ENCODE measurements at places on chromosomes 2 and 18.

DNA sequence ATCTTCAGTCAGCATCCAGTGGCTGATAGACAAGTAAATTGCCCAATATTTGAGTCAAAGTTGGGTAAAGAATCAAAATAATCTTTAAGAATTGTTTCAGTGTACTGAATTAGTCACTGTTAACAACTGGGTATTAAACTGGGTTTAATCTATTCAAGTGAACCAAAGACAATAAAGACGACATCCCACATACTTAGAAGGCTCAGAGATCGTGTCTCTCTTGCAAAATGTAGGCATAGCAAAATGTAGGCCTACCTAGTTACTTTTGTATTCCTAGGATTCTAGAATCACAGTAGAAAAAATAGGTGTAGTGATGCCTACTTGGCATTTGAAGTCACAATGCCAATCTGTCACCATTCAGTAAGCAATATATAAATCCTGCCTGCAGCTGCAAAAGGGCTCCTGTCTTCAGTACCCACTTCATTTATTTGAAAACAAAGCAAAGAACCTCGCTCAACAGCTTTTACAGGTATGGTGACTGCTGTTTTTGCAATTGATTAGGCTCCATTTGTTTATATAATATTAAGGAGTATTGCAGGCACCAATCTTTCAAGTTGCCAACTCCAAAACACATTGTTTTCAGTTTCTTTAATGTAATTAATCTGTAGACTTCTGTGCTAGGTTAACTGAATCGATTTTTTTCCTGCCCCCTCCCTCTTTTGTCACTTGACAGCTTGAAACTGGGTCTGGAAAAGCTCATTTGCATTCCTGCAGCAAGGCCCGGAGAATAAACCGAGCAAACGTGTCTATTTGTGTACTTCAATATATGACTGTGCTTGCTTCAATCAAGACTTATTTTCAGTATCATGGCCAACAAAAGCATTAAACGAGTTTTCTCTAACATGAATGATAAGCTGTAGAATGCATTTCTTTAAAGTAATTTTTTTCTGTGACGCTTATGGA lies 1074.9 kb downstream of the TDRD15 start:
- peak; percentile 51 for DNase-seq

- DNase-seq, result no peak
Observed at GRCh38 chr2:207603486-207603885, 21.7 kb downstream of the METTL21A start.

GRCh38 chr2:55707751-55708150 lies 14.1 kb upstream of the PNPT1 start:
- no peak for DNase-seq

GRCh38 chr2:58701688-58702301 lies 460.7 kb upstream of the FANCL start:
- DNase-seq, result no peak

DNA sequence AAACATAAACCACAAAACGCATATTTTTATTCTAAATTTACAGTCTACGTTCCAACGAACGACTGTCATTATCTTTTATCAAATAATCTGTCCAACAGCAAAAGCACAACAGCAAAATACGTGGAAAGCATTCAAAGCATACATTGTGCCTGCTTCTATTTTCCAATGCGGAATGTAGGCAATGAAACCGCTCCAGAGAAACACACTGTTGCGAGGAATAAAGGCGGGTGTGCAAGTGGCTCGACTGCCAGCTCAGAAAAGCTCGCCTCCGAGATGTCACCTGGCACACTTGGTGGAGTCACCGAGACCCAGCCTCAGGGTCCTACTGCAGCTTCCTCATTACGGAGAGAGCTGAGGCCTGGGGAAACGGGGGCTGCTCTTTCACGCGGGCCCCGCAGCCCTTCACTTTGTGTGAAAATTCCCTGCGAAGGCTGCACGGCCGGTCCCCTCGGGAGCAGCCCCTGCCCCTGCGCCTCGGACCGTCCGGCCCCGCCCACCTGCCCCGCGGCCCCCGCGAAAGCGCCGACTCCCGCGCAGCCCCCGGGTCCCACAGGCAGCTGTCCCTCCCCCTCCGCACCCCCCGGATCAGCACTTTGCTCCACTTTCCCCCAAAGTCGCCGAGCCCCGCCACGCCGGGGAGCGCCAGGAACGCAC lies 752 bp downstream of the MGAT4A start:
- DNase-seq, result peak; percentile 66

DNA sequence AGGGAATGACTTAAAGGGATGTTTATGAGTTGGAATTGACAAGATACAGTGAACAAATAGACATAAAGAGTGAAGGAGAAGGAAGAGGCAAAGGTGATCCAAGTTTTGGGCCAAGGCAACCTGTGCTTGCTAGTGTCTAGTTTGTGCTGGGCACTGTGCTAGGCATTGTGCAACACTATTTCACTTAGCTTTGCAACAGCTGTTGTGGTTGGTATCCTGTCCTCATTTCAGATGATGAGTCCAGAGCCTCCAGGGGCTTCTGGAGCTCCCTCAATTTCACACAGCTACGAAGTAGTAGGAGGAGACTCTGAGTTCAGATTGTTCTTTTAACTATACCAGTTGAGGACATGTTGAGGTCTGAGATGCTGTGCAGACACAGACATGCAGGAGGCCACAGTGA lies 18.1 kb upstream of the LOXHD1 start:
- no peak for DNase-seq

DNA sequence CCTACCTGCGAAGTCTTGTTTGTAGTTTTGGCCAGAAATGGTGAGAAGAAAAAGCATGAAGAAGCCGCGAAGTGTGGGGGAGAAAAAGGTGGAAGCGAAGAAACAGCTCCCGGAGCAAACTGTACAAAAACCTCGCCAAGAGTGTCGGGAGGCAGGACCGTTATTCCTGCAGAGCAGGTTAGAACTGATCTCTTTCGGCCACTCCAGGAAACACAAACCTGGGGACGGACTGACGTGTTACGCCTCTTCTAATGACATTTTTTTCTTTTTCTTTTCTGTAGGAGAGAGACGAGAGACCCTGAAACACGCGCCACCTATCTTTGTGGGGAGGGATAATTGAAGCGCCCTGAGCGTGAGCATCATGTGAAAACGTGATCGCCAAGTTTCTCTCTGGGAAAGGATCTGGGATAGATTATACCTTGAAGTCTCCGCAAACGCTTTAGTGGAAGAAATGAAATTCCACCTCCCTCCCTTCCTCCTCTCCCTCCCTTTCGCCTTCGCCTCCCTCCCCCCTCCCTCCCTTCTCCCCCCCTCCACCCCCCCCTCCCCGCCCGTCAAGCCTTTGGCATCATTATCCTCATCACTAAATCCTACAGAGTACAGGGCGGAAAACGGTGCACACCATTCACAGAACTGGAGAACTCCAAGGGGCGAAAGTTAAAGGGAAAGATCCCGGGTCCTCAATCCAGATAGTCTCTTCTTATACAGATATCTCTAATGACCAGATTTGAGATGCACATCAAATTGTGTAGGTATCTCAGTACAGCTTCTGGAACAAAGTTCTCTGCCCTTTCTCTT lies at the start of gene ZEB2:
TSS of gene ZEB2 (minus strand) at position 186 of the 798 bp plus-strand sequence. CDS start 2,769 bp downstream, outside the sequence.
- DNase-seq, result peak; percentile 97

GRCh38 chr18:72100465-72101004 lies 443.6 kb downstream of the CBLN2 start:
- DNase-seq, result no peak

DNA sequence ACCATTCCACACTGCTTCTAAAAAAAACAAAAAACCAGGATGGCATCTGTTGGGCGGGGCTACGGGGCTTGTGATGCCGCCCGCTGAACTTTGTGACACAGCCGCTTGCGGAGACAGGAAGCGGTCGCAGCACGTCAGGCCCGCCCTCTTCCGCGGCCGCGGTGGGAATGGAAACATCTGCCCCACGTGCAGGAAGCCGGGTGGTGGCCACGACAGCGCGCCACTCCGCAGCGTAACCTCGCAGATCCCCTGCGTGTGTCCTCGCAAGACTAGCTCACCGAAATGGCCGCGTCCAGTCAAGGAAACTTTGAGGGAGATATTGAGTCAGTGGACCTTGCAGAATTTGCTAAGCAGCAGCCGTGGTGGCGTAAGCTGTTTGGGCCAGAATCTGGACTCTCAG lies 168.5 kb downstream of the SUCLG1 start:
- no peak for DNase-seq

DNA sequence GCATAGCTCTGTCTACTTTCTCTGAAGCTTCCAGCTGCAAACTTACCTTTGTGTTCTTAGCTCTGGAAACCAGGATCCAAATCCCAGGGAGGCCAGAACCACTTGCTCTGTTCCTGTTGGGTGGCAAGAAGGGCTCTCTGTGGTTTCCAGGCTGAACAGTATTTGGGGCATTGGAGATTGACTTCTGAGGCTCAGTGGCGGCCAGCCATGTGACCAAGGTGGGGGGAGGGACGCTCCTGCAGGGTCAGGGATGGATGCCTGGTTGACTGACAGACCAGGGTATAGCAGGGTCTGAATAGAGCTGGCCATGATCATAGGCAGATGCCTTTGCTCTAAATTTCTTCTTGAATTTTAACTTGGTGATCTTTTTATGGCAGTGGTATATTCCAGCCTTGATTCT lies 15.1 kb downstream of the SLC4A5 start:
- no peak for DNase-seq

DNA sequence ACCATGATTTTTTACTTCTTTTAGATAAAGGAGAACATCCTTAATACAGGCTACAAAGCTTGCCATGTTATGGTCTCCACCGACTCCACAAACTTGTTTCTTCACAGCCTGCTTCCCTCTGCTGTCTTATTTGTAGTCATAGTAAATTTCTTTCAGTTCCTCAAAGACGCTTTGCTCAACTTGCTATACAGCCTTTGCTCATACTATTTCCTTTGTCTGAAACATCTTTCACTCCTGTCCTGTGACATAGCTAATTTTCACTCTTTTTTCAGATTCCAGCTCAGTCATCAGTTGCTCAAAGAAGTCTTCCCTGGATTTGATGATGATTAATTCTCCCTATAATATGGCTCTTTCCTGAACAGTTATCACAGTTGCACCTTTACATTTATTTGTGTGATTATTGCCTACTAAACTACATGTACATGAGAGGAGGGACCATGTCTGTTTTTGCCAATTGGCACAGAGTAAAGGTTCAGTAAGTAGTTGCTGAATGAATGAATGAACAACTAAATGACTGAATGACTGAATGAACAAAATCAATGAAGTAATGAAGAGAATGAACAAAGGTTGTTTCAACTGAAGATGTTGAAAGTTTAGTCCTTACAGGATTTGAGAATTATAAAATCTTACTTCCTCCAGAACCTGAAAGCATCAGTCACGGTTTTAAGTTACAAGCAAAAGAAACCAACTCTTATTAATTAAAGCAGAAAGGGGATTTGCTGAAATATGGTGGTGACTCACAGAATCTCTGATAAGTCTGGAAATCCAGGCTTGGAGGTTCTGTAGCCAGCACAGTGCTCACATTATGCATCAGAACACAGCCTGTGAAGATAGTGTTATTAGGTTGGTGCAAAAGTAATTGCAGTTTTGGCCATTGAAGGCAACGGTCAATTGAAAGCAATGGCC lies 186.4 kb upstream of the FAM98A start:
- no peak for DNase-seq

DNA sequence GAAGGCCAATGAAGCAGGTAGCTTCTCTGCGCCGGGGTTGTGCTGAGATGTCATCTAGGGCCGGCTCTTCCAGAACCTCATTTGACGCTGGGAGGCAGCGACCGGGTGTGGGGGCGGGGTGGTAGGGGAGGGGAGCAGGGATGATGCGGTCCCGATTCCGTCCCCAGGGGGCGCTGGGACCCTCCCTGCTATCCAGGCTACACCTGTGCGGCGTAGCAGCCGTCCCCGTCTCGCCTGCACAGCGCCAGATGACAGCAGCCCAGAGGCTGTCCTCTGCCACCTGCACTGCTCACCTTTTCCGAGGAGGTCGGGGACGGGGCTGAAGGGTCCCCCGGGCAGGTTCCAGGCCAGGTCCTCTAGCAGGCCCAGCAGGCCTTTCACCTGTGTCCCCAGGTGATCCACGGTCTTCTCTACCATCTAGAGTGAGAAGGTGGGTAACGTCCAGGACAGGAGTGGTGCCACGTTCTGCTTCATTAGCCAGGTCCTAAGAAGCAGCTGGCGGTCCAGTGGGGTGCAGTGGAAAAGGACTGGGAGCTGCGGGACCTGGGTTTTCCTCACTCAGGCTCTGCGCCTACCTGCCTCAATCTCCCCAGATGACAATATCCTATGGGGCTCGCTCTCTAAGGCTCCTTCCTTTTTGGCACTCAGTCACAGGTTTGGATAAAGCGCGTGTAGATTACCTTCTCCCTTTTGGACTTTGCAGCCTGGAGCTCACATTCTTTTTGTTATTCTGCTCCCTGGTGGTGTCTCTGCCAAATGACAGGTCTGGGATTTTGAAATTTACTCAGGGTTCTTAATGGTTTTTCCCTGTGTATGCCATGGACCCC lies 56.0 kb upstream of the RAB6C start:
- peak; percentile 74 for DNase-seq

GRCh38 chr2:120758181-120759144 lies 22.8 kb downstream of the GLI2 start:
- peak; percentile 96 for DNase-seq

DNA sequence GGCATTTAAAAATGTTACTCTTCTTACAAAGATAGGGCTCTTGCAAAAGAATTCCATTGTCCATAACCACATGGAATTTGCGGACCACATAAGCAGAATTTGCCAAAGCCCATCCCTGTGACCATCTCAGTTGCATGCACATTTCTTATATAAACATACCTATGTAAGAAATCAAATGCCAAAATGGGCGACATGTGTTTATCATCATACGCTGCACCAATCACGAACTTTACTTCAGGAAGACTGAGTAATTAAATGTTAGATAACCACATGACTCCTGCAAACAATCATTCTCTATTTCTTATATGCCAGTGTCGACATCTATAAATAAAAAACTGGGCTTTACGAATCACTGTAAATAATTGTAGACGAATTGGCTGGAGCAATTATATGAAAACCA lies 186.1 kb upstream of the RBMS1 start:
- no peak for DNase-seq

- no peak for DNase-seq
Observed at GRCh38 chr2:95044601-95045000, 19.1 kb downstream of the MAL start.

DNA sequence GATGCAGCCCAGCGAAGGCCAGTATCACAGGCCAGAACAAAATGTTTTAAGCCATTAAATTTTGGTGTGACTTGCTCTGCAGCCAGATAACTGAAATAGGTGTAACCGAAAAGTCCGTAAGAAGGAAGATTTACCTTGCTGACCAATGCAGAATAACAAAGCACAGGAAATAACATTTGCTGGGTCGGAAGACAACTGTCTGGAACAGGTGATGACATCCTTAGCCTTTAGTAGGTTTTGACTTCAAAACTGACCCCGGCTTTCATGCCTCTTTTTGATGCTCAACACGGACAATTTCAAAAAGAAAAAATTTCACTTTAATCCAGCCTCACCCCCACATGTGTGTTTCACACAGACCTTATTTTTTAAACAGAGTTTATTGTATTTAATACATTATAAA lies 93.7 kb downstream of the KCTD1 start:
- no peak for DNase-seq

Data from tongue (tissue), 3 donors.